ENCODE measurements at places on chromosomes 5 and 9.

GRCh38 chr5:130939059-130939458, 226.0 kb downstream of the HINT1 start:
- DNase-seq: no peak

GRCh38 chr5:141906972-141907371, 16.7 kb upstream of the DELE1 start:
- DNase-seq: no peak

DNA sequence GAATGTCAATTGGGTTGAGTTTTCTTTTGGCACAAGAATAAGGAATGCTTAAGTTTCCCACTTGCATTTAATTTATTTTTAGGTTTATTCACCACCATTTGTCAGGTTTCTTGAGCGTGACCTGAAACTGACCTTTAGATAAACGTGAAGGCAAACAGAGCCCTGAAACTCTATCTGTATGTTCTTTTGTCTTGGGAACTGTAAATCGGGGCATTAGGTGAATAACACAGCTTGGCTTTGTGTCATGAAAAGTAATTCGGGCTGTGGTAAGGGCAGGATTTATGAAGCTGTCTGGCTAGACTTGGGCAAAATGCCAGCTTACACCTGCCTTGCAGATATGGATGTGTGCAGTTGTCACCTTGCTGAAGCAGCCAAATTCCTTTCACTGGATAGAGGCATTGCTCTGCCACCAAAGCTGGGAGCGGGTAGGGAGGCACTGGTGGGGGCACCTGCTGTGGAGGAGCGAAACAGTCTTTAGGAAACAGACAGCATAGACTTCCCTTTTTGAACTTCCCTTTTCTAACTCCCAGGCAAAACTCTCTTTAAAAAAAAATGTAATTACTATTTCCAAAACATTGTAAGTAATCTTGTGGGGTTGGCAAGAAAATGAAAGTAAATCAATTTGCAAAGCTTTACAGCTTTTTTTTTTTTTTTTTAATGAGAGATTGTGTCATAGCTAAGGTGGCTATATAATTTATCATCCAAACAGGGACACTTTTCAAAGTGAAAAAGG, 545.2 kb downstream of the CSNK1G3 start:
- no peak for DNase-seq

GRCh38 chr5:34464829-34465228, 191.3 kb upstream of the RAI14 start:
- DNase-seq: no peak

- no peak for DNase-seq
Measured at GRCh38 chr9:7105095-7105494, 347.3 kb downstream of the KDM4C start.

GRCh38 chr5:168114444-168115017, 176.9 kb upstream of the WWC1 start:
- no peak for DNase-seq

GRCh38 chr5:96075579-96076289, 114.1 kb upstream of the ELL2 start:
- DNase-seq: no peak

DNA sequence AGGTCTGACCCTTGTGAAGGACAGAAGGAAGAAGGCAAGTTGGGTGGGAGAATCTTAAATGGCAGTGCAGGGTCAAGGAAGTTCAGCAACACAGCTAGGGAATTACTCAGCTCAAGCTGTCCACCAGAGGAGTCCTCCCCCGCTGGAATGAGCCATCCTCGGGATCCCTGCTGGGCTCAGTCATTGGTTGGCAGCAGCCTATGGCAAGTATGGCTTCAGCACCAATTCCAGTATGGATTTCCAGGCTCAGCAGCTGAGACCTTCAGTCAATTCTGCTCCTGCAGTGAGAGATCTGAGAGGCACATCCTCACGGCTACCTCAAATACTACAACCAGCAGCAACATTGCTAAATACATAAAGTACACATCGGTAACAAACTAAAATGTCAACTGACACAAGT, 280.6 kb upstream of the PIK3R1 start:
- no peak for DNase-seq

DNA sequence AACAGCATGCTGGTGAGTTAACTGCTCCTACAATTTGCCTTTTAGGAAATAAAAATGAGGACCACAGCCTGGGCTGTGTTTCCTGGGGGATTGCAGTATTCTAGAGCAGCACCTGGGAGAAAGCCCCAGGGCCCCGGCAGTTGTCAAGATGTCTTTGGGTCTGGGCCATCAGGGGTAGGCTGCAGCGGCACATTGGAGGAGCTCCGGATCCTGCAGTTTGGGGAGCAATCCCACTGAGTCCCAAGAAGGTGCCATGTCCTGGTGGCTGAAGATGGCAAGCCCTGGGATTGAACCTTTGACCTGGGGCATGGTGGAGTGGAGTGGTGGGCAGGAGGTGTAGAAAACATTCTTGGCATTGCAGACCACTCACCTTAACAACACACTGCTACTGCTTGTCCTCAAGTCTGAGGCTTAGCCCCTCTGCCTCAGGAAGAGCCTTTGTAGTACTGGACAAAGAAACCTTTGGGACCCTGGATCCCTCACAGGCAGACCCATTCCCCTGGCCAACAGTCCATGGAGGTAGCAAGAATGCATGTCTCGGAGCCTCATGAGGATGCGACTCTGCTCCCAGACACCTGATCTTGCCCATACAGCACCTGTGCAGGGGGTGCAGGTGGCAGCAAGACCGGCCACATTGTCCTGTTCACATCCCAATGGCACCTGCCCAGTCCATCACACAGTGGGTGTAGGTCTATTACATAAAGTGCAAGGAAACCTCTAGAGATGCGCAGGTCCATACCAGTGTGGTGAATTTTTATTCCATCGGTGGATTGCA, 159.1 kb upstream of the IRX2 start:
- no peak for DNase-seq

- no peak for DNase-seq
Measured at GRCh38 chr5:178606269-178606668, 16.1 kb upstream of the COL23A1 start.

DNA sequence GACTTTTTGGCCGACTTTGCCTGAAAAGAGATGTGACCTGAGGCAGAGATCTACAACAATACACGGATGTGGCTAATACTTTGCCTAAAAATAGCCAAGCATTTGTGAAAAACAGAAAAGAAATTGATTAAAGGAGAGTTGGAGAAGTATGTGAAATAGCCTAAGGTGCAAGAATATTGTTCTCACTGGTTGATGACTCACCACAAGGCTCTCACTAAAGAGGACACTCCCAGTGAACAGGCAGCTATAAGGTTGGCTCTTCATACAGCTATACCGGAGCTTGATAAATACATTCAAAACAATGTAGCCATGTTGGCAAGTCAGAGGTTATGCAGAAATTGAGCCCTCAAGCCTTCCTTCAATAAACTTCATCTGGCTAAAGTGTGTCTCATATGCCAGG, 317.2 kb upstream of the GRAMD2B start:
- DNase-seq: no peak

- DNase-seq: no peak
Measured at GRCh38 chr5:121144764-121145163, 680.7 kb downstream of the PRR16 start.

- DNase-seq: no peak
Measured at GRCh38 chr5:14229181-14229580, 86.0 kb downstream of the TRIO start.

DNA sequence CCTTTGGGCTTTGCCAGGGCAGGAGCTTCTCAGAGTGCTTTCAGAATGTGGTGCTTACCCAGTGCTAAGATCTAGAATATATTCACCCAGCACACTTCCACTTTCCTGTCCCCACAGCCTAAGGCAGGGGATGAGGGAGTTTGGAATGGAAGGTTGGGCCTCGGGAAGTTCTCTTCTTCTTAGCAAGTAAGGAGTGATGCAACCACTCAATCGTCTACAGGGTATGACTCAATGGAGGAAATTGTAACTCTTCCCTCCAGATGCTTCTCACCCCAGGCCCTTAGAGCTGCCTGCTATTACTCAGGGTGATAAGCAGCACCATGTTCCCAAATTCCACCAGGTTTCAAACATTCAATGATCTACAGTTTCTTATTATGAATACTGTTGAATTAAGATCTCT, 30.8 kb upstream of the AGGF1 start:
- DNase-seq: no peak

DNA sequence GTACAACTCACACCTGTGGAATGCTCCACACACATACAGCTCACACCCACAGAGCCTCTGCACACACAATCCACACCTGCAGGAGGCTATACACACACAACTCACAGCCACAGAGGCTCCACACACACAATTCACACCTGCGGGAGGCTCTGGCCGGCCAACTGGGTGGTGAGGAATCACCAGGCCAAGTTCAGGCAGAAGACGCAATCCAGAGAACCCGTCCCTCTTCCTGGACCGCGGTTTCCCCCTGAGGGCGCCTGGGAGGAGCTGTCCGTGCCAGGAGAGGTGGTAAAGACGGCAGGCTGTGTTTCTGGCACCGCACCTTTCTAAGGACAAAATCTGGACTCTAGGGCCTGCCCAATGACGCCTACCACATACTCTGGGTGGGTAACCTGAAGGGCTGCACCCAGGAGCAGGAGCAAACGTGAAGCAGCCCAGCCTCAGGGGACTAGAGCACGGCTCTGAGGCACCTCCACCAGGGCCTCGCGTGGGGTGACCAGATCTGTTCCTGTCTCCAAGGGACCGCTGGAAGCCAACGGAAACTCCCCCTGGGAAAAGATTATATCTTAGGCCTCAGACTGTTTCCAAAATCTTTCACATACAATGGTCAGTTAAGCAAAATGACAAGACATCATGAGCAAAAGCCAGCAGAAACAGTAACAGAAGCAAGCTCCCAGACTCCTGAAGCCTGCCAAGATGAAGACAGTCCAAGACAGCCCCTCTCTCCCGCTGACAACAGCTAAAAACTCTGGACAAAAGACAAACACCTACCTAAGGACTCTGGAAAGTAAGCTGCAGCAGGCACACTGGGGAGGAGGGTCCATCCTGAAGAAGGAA, 16.9 kb downstream of the CAMSAP1 start:
- DNase-seq: no peak

GRCh38 chr9:105647595-105648349, 14.5 kb upstream of the TAL2 start:
- peak; percentile 27 for DNase-seq

DNA sequence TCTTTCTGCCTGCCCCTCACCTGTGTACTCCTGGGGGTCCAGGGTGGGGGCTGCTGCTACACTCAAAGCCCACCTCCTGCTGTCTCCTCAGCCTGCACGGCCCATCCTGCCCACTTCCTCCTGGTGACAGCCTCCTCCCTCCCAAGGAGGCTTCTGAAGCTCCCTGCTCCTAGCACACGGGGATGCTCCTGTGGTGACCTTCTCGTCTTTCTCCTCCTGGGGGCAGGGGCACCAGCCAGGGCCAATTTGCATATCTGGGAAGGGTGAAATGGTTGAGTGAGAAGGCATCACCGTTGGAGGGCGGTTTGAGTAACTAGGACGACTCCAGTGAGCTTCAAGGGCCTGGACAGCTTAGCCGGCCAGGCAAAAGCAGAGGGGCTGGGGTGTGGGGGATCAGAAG, 51.9 kb upstream of the COL5A1 start:
- DNase-seq: no peak

DNA sequence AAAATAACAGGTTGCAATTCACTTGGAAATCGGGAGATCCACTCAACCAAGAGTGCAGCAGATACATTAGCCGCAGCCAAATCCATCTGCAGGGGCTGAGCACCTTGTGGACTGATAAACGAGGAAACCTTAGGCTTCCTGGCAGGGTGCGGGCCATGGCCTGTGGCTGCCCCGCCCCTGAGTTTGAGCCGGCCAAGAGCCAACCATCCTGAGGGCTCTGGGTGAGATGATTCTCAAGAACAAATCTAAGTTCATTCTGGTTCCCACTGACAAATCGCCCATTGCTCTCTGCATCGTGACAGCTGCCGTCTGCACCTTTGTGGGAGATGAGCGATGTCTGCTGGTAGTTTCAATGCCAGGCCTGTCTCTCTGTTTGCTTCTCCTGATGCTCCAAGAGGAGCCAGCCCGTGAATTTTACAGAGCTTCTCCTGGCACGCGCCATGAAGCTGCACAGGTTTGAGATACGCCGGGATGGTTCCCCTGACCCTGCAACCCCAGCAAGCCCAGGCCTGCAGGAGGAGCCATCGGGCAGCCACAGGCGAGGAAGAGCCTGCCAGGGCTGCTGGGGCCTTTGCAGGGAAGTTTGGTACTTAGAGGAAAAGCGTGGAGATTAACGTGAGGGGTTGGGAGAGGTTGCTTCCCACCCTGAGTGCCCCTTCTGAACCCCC, 154.0 kb downstream of the OLFM1 start:
- no peak for DNase-seq

DNA sequence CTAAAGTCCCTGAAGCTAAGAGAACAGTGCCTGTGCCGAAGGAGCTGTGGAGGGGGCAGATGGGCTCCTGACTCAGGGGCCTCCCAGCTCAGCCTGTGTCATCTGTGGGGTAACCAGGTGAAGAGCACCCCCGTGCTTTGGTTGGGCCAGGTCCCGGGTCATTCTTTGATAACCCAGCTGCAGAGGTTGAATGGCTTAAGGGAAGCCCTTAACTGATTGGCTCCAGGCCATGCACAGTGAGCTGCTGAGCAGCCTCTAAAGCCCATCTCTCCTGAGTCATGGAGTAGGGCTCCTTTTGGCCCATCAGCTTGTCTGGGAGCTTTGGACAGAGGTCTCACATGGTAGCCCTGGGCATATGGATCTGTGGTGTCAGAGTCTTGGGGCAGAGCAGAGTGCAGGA, 28.7 kb downstream of the COL27A1 start:
- DNase-seq: no peak

DNA sequence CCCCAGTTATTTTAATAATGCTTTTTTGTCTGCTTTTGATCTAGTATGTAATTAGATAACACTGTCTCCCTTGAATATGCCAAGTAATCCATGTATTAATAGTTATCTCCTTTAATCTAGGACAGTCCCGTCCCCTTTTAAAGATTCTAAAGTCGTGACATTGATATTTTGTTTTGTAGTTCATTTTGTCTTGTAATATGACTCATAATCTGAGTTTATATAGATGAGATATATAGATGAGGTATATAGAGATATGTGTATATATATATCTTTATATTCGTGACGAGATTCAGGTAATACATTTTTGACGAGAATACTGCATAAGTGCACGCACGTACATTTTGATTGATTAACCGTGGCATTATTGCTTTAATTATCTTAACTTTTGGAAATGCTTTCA, 1.6 kb downstream of the SREK1 start:
- no peak for DNase-seq

DNA sequence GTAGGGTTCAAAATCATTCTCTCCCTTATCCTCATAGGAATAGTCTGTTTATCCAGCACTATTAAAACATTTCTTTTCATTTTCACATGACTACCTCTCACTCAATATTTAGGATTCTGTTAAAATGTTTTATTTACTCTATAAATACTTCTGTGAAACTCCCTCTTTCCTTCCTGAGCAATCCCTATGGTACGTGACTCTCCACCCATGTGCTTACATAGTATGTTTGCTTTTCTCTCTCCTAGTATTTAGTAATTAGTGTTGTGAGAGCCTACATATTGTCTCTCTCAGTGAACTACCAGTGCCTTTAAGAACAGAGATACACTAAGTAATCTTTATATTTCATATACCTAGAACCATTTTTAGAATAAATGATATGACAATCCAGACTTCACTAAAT, 46.0 kb downstream of the PTPRD start:
- no peak for DNase-seq
